A549 treated with CORT108297 at 1 μM for 4 hours (cell line): ENCODE measurements at places on chromosomes 5 and 9. TPM values are rescaled to one million over a fixed set of nuclear protein-coding genes. Genes with fewer than 3 reads are reported as not detected.

The CD74 gene
- 0.09 to 0.13 TPM (median 0.10 TPM) in 4 of 5 replicates, not detected in the other for total RNA-seq

The STPG3 gene
- total RNA-seq: 0.07 TPM in 1 of 5 replicates, not detected in the others

The LRRC19 gene
- not detected in 5 replicates for total RNA-seq

The LCN10 gene
- not detected in 5 replicates for total RNA-seq

The CDKN2B-AS1 gene
- total RNA-seq: not detected in 5 replicates

The KCNV2 gene
- not detected in 5 replicates for total RNA-seq

The WWC1 gene
- total RNA-seq: 84.1 to 103 TPM (median 88.0 TPM) in 5 replicates

The SLC34A3 gene
- total RNA-seq: 0.07 to 0.14 TPM (median 0.10 TPM) in 4 of 5 replicates, not detected in the other

The IL3 gene
- total RNA-seq: not detected in 5 replicates

The TMEM215 gene
- 0.02 to 0.05 TPM in 2 of 5 replicates, not detected in the others for total RNA-seq

The F2RL1 gene
- total RNA-seq: 225 to 295 TPM (median 259 TPM) in 5 replicates

The CDH12 gene
- not detected in 5 replicates for total RNA-seq

The HARS2 gene
- 33.5 to 42.3 TPM (median 40.2 TPM) in 5 replicates for total RNA-seq

The ADGRD2 gene
- not detected in 5 replicates for total RNA-seq

The PCDHA10 gene
- 0.01 to 0.02 TPM (median 0.02 TPM) in 3 of 5 replicates, not detected in the others for total RNA-seq

The GGTA1 gene
- not detected in 5 replicates for total RNA-seq

The GABRB2 gene
- not detected in 5 replicates for total RNA-seq

The OR1J2 gene
- not detected in 5 replicates for total RNA-seq

The FGF10 gene
- total RNA-seq: not detected in 5 replicates

The CNTNAP3 gene
- total RNA-seq: 7.3 to 12.2 TPM (median 9.9 TPM) in 5 replicates

The DMRT3 gene
- not detected in 5 replicates for total RNA-seq

The TNFSF8 gene
- not detected in 5 replicates for total RNA-seq

The RAB3C gene
- not detected in 5 replicates for total RNA-seq

The CCDC183 gene
- total RNA-seq: 0.13 to 0.36 TPM (median 0.27 TPM) in 5 replicates

The AQP3 gene
- total RNA-seq: 10.9 to 19.7 TPM (median 17.3 TPM) in 5 replicates

The SYK gene
- 0.02 to 0.31 TPM (median 0.09 TPM) in 4 of 5 replicates, not detected in the other for total RNA-seq

The PAM gene
- total RNA-seq: 20.2 to 31.6 TPM (median 22.9 TPM) in 5 replicates

The CCDC192 gene
- not detected in 5 replicates for total RNA-seq

The PCDHGA10 gene
- total RNA-seq: 0.01 to 0.02 TPM (median 0.02 TPM) in 3 of 5 replicates, not detected in the others

The OTULINL gene
- 6.1 to 8.9 TPM (median 7.9 TPM) in 5 replicates for total RNA-seq

The KLF9 gene
- total RNA-seq: 0.81 to 1.6 TPM (median 1.3 TPM) in 5 replicates

The ENTREP1 gene
- 0.43 to 0.74 TPM (median 0.57 TPM) in 5 replicates for total RNA-seq

The PCDHA1 gene
- 0.10 to 0.27 TPM (median 0.19 TPM) in 5 replicates for total RNA-seq

The GAPVD1 gene
- total RNA-seq: 11.8 to 17.0 TPM (median 16.0 TPM) in 5 replicates

The DBH gene
- not detected in 5 replicates for total RNA-seq

The C9orf153 gene
- 0.09 to 0.46 TPM (median 0.18 TPM) in 5 replicates for total RNA-seq

The PLCXD3 gene
- 0.17 to 0.37 TPM (median 0.27 TPM) in 5 replicates for total RNA-seq
